ENCODE measurements at places on chromosomes 12 and 14.
A peak's percentile ranks its signal among the peaks of the same experiment; 100 is the strongest.

- DNase-seq: no peak
Observed at GRCh38 chr12:51028813-51029150, 2.6 kb upstream of the SLC11A2 start.

- no peak for DNase-seq
Observed at GRCh38 chr12:74227846-74228545, 309.6 kb upstream of the ATXN7L3B start.

- DNase-seq: no peak
Observed at GRCh38 chr12:95178136-95178535, 39.1 kb downstream of the FGD6 start.

DNA sequence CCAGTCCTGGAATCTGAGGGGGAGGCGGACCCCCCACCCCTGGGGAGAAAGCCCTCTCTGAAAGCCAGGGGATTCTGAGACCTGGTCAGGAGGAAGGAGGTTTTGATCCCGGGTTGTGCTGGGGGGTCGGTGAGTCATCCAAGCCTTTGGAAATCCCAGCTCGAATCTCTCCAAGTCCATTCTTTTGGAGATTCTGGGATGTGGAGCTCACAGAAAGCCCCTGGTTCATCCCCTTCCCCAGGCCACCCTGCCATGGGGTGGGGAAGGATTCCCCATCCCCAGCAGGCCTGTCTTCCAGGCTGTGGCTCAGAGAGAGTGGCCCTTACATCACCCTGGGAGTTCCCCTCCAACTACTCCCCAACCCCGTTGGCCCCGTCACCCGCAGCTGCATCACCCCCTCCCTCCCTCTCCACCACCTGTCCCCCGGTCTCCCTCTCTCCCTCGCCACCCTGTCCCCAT lies 14.3 kb downstream of the EXOC3L4 start:
- no peak for DNase-seq

DNA sequence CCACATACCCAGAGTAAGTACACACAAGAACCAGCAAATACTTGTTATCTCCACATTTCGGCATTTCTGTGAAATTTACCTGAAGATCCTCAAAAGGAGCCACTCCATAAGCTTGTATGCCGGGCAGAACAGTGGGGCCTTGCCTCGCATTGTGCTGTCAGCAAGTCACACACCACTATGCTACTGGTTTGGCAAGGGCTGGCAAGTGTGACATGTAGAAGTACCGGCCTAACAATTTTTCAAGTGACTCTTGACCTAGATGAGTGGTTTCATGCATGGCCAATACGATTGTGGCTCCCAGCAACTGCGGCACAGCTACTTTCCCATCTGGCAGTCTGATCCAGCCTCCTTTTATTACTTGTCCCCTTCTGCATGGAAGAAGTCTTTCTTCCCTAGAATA lies 69.8 kb downstream of the GAS2L3 start:
- DNase-seq: no peak

DNA sequence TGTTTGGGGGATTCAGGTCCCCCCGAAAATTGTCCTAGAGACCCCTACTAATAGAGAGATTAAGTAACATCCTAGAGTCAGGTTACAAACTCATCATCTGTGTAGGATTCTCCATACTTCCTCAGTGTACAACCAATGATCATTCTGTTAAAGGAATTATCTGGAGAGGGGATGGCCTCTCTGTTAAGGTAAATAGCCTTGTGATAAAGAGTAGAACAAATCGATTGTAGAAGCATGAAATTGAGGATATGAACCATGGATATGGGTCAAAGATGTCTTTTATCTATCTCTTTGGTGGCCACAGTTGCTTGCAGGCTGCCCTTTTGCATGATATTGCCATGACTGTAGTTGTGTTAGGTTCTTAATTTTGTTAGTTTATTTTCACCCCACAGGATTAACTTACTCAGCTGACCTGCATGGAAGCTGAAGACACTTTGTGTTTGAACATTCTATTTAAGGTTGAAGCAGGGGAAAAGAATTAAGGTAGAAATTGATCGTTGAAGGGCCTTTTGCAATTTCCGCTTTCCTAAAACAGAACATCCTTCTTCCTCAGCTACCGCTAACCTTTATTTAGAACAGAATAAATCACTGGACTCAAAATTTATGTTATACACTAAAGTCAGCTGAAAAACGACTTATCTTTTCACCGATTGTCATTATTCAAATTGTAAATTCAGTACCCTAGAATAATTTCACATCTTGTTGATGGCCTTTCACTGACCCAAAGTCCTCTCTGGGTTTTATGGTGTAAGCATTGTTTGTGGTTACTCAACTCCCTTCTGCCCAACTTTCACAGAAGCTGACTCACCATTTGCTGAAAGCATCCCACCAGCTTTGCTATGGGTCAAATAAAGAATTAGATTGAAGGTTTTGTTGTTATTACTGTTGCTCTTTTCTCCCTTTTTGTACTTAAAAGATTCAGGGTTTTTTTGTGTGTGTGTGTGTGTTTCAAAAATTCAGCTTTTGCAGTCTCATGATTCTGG lies 52.3 kb downstream of the IRAK3 start:
- no peak for DNase-seq

GRCh38 chr14:44070046-44070445 lies 437.0 kb downstream of the FSCB start:
- no peak for DNase-seq

GRCh38 chr12:122983789-122984515 lies 3.5 kb downstream of the ARL6IP4 start:
- no peak for DNase-seq

DNA sequence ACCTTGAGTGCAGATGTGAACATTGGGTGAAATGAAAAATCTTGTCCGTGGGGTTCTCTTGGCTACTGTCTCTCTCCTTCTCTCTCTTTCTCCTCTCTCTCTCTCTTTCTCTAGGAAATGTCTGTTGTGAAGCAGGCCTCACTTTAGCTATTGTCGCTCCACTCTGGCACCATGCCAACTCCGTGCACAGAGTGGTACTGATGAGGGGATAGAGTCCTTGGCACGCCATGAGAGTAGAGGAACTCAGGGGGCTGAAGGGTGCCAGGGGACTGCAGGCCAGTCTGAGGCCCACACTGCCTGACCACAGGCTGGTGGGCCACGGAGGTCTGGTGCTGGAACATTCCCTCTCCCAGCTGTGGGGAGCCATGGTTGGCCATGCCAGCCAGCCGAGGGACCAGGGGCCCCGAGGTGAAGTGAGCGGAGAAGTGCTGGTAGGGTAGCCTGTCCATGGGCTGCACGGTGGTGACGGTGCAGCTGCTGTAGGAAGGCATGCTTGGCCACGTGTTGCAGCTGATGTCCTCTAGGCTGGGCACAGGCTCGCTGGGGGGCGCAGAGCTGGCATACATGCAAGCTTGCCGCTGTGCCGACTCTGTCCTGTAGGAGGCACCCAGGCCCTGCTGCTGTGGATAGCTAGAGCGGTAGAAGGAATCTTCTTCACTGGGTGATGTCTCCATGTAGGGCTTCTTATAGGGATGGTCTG lies 50.4 kb downstream of the TBX5 start:
- DNase-seq: no peak

DNA sequence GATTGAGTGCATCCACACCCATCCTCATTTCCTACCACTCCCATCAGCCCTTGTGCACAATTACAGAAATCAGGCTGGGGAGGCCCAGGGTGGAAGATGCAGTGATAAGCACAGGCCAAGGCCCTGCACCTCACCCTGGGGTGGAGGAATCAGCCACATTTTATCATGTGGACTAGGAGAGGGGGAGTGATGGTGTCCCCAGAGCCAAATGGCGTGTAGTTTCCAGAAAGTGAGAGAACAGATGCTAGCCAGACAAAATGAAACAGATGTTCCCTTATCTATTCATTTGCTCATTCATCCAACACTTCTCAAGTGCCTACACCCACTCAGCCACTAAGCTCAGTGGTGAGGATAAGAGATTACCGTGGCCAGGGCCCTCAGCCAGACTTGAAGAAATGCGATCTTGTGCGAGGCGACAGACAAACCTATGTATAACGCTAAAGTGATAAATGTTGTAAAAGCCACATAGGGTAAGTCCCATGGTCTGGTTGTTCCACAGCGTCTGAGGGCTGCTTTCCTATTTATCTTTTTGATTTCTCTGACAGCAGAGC lies 93.6 kb downstream of the STAB2 start:
- DNase-seq: no peak

DNA sequence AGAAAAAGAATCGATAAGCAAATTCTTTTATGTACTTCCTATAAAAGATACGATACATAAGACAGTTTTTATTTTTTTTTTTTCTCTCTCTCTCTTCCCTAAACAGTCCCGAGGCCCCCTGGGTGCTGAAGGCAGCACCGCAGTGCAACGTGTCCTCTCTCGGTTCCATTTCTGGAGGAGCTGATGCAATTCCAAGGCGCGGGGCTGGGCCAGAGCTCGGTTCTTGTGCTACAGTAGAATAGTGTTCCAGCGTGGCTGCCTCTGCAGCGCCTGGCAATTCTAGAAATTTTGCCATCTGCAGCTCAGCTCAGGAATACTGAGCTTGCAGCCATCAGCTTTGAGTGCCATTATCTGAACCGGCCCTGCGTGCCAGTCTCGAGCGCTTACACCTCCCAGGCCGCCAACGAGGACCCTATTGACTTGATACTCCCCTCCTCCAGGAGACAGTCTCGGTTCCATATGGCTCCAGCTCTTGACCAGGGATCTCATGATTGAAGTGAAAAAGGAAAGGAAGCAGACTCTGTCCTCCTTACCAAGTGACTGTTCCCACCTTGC lies 630 bp downstream of the ALDH1L2 start:
- no peak for DNase-seq

GRCh38 chr12:130826151-130826801 lies 12.8 kb downstream of the STX2 start:
- peak; percentile 71 for DNase-seq

- peak; percentile 100 for DNase-seq
Observed at GRCh38 chr12:121839106-121839992, 19.3 kb downstream of the HPD start.

DNA sequence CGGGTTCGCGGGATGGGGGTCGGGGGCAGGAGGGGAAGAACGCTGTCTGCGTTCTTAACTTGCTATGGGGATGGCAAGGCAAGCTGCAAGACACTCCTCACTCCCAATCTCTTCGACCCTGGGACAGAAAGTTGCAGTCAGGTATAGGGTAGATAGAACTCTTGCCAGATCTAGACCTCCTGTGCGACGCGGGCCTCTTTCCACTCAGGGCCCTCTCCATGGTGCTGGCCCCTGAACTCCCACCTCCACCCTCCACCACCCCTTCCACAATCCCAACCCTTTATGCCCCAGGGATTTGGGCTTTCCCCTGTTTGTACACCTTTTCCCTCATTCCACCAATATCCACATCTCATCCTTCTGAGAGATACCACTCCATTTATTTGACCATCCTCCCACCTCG lies 812 bp downstream of the NABP2 start:
- DNase-seq: no peak

DNA sequence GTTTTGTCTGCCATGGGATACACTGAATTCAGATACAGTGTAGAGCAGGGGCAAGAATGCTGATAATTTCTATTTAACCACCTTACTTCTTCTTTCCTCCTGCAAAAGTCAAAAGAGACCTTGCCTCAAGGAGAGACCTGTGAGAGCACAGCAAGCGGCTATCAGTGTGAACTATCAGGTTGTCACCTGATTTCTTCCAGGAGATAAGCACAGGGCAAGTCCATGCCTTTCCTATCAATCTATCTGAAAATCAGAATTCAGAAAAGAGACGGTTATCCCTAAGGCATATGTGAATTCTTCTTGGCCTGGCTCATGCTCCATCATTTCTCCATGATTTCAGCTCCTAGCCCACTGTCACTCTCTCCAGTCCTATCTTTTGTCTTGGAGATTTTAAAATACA lies 128.9 kb upstream of the CCND2 start:
- no peak for DNase-seq

DNA sequence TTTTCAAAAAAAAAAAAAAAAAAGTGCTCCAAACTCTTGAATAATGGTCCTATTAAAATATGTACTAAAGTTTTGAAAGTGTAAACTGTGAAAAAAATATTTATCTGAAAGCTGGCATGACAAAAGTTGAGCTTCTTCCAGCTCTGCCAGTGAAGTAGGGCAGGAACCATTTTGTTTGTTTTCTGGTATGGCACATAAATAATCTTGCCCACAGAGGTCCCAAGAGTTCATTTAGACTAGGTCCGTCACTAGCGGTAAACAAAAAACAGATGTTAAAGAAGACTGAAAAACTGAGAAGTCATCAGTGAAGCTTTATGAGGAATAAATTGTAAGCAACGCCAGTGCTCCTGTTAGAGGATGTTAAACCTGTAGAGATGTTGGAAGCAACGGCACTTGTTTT lies 7.0 kb downstream of the ERP27 start:
- no peak for DNase-seq

- no peak for DNase-seq
Observed at GRCh38 chr12:11576104-11576503, 73.4 kb upstream of the ETV6 start.

All from stimulated activated CD4-positive, alpha-beta T cell treated with anti-CD3 and anti-CD28 coated beads, Interleukin-4, amount 100 ng/mL, for 4 hours (primary cell).